ENCODE measurements at places on chromosomes 7 and 10.

GRCh38 chr10:122688293-122688989 is 11.2 kb downstream of the C10orf120 start:
- no peak for DNase-seq

DNA sequence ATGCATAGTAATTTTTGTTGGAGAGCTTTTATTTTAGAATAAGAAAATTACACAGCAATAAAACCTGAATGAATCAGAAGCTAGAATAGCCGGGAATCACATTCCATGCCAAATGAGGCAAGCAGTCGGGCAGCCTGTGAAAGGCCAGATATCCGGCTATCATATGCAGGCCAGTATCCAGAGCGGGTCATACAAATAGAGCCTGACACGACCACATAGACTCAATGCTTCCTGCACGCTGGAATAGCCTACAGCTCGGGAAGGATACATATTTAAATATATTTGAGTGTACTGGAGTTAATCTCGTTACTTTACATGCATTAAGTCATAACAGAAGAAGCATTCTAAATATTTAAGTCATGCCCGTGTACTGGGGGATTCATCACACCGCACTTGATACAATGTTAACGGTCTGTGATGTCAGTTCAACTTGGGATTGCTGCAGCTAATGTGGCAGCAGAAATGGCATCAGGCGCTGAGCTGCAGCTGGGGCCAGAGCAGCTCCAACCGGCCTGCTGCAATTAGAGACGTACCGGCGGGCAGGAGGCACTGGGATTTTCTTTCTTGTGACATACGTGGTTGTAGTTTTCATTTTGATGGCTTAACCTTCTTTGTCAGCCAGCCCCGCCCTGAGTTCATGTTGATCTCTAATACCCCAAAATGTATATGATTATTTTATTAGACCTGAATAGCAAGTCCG is 112.0 kb downstream of the EBF3 start:
- DNase-seq: no peak

GRCh38 chr7:44636041-44636584 is 29.7 kb downstream of the OGDH start:
- DNase-seq: no peak

DNA sequence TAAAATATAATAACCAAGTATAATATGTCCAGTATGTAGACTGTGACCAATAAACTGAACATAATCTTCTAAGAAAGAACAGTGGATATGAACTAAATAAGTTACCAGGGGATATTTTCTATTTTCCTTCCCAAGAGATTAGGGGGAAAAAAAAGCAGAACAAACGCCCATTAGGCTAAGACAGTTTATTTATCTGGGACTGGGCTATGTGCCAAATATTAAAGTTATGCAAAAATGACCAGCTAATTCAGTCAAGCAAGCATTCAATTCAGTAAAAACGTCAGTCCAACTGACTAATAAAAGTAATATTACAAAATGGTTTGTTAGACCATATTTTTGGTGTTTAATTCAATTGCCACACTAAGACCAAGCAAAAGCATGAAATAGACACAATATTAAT is 122.2 kb downstream of the TSPAN12 start:
- DNase-seq: no peak

DNA sequence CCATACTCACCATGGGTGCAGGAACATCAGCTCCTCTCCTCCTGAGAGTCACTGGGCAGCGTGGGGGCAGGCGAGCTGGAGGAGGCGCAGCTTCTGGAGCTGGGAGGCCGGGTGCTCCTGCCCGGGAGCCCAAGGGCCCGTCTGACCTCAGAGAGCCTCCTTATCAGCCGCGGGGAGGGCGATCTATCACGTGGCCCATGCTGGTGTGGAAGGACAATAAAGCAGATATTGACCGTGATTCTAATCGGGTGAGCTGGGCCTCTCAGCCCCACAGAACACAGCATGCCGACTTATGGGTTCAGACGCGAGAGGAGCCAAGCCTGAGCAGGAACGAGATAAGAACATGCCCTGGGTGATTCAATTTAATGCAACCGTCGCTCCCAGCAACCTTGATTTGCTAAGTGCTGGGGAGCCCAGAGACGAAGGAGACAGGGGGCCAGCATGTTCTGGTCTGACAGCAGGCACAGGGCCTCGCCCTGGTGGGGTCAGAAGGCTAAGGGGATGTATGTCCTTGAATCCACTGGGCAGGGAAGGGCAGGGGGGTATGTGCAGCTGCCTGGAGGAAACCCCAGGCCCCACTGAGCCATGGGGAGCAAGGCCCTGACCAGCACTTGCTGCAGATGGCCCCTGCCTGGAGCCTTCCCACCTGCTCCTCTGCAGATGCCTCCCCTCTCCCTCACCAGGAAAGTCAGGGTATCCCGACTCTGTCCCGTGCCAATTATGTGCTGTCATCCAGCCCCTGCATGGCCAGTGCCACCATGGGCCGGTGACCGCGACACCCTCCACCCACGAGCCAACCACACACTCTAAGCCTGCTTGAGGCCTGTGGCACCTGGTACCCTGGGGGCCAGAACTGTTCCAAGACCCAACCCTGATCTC is 95.3 kb upstream of the RET start:
- DNase-seq: no peak

- DNase-seq: no peak
Observed at GRCh38 chr10:15990535-15991129, 130.3 kb upstream of the MINDY3 start.

GRCh38 chr7:151891182-151891581 is 14.3 kb upstream of the PRKAG2 start:
- no peak for DNase-seq

GRCh38 chr10:28370107-28370835 is 67.4 kb upstream of the MPP7 start:
- DNase-seq: no peak

DNA sequence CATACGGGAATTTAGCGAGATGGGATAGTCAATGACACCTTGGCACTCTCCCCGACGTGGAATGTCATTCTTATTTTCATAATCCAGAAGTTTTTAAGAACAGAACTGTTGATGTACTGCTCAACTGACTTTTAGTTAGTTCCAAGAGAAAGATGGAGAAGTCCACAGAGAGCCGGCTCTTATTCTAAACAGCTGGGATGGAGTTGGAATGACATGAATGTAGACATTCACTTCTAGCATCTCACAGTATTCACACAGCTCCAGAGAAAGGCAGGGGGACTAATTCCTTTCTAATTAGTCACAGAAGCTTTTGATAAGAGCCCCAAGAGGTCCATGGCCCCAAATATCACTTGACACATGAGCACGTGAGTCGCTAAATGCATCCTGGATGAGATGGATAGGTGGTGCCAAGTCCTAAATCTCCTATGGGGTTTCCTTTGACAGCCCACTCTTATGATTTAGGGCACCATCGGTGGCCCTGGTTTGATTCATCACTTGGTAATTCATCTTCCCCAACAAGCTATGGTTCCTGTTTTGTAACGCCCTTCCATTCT is 420.3 kb upstream of the AUTS2 start:
- no peak for DNase-seq

DNA sequence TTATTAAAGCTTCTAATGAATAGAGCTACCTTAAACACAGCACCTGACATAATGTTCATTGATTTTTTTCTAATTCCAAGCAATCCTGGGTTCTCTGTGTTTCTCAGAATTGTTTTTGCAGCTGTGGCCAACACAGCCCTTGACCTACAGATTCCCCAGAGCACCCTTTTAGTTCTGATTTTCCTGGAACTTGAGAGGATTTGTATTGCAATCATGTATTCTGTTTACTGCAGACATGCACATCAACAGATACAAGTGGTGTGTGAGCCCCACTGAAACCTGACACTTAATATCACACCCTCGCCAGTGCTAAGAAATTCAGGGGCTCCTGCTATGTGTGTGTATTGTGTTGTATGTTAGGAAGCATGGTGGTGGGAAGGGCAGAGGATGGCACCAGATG is 344.2 kb upstream of the POM121L12 start:
- no peak for DNase-seq

DNA sequence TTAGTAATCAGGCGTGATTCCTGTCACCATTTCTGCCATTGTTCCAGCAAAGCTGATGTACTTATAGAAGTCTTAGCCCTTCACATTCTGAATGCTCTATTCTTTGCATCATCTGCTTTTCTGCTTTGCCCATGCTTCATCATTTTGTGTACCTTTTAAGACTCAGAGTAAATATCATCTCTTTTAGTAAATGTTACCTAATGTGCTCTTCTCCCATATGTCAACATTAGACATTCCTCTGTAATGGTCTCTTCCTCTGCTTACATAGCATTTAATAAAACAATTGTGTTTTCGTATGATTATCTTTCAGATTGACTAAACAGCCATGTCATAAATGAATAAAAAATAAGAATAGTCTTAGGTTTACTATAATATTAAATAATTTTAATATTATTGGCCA is 719.6 kb upstream of the GRM3 start:
- no peak for DNase-seq

GRCh38 chr7:3309140-3309539 is 8.1 kb downstream of the SDK1 start:
- no peak for DNase-seq

DNA sequence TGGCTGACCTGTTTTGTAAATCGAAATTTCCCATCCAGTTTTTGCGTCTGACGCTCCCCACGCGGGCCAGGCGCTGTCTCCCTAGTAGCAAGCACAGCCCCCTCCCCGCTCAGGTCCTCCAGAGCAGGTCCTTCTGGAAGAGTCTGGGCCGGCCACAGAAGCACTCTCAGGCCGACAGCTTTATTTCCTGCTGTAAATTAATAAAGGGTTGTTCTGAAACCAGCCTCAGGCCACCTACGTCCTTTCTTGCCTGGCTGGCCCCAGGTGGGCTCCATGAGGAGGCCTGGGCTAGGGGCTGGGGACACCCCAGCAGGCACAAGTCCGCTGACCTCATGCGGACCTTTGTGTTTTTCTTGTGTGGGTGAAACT is 35.2 kb downstream of the CAMK2B start:
- DNase-seq: no peak

DNA sequence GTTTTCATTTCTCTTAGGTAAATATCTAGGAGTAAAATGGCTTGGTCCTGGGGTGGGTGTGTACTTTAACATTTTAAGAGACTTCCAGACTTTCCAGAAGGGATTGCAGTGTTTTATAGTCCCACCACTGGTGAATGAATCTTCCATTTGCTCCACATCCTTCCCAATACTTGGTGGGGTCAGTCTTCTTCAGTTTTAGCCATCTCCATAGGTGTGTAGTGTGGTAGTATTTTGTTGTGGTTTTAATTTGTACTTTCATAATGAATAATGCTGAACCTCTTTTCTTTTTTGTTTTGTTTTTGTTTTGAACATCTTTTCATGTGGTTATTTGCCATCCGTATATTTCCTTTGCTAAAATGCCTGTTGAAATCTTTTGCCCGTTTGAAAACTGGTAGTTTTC is 86.4 kb downstream of the ANKRD61 start:
- no peak for DNase-seq

- DNase-seq: no peak
Observed at GRCh38 chr10:132493756-132494290, 43.8 kb upstream of the INPP5A start.

- DNase-seq: no peak
Observed at GRCh38 chr7:31850601-31851000, 163.6 kb downstream of the PPP1R17 start.

- DNase-seq: no peak
Observed at GRCh38 chr10:22649390-22649841, 65.0 kb downstream of the PIP4K2A start.

DNA sequence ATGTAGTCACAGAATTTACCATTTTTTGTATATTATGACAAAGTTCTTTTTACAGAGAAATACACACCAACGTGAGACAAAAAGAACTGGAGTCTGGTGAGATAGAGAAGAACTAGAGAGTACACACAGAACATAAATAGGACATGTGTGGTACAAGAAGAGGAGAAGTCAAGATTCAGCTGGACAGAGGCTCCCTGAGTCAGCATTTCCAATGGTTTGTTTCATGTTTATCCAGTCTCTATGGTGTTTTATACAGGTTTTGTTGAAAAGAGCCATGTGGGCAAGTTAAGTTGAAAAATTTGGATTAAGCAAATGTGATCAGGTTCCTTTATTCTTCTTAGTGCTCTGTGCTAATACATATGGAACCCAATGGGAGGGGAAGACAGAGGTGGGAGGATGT is 105.5 kb upstream of the AKR1E2 start:
- no peak for DNase-seq

DNA sequence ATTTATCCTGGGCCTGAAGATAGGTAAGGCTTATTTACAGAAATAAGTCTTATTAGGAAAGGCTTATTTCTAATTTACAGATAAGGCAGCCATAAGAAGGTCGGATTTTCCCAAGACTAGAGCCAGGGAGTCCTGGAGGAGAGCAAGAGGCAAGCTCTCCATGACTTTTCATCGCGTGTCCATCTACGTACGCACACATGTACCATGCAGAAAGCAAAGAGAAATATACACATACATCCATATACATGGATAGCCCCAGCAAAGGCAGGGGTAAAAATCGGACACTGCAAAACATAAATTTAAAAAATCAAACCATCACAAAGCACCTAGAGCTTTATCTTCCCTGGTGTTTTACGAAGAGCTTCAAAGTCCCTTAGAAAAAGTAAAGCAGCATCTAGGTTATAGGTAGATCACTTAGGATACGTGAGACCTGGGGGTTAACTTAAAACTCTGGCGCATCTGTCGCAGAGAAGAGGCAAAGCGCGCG is 25.8 kb upstream of the ZRANB1 start:
- DNase-seq: no peak

GRCh38 chr7:114879554-114879953 is 42.3 kb upstream of the MDFIC start:
- DNase-seq: no peak

DNA sequence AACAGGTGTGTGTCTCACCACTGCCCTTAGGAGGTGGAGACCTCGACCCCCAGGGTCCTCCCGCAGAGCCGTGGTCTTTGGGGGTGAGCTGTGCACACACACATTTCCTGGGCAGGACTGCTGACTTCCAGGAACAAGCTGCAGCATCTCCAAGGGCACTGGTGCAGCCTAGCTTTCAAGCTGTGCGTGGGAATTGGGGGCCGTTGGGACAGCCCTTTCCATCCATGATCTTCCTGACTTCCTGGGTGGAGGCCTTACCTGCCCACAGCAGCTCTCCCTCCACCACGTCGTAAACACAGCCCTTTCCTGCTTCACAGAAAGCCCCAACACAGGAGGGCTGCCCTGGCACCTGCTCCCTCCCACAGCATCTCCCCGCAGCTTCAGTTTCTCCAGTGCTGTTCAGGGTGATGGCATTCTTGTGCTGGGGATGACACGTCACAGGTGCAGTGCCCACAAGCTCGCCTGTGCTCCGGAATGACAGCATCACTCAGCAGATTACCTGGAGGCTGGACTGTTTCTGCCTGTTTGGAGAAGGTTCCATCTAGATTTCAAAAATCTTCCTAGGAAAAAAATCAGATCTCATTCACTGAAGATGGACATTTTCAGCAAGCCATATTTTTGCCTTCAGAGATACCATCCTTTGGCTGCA is 208.0 kb upstream of the PPP2R2D start:
- no peak for DNase-seq

DNA sequence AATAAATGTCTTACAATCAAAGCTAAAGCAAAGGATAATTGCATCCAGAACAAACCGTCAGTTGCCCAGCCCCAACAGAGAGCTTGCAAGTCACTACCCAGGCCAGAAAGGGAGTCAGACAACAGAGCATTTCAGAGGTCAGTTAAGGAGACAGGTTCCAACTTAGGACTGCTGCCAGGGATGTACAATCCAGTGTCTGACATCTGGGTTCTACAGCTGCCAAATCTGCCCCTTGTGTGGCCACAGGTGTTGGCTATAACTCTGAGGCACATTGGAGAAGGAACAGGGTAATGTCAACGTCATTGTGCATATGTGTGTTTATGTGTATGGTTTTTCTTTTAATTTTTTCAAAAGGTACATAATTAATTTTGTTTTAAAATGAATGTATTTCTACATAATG is 85.2 kb upstream of the GLCCI1 start:
- DNase-seq: no peak

- no peak for DNase-seq
Observed at GRCh38 chr10:75977139-75977538, 545.7 kb downstream of the LRMDA start.

All from activated CD8-positive, alpha-beta memory T cell treated with anti-CD3 and anti-CD28 coated beads for 4 hours (primary cell).